ENCODE measurements at places on chromosomes 6 and 20.

DNA sequence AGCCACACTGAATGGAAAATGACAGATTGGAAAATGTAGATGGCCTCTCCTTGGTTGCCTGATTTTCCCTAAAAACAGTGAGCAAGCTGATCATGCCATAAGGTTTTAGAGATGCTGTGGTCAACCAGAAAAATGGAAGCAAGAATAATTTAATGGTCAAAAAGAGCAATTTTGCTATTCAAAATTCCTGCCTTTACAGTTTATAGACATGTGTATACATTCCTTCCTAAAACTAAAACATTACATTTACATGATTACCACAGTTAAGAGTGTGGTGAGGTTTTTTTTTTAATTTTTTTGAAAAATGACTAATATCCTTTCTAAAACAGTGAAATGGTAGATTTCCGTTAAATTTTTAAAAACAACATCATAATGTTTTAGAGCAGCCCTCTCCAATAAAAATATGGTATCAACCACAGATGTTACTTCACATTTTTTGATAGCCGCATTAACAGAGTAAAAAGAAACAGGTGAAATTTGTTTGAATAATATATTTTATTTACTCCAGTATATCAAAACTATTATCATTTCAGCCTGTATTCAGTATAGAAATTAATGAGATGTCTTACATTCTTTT, 407.0 kb upstream of the SOX4 start:
- no peak for DNase-seq

- DNase-seq = no peak
These were observed 4.1 kb downstream of the SH3BGRL2 start for GRCh38 chr6:79635232-79635543.

- DNase-seq = no peak
These were observed 778 bp downstream of the PKIG start for GRCh38 chr20:44583157-44583556.

- DNase-seq = peak; percentile 48
These were observed 45.9 kb upstream of the TAB2 start for GRCh38 chr6:149271348-149272340.

- no peak for DNase-seq
These were observed 241.9 kb upstream of the STXBP5 start for GRCh38 chr6:146962329-146962728.
